ENCODE measurements at places on chromosomes 1 and 21.

DNA sequence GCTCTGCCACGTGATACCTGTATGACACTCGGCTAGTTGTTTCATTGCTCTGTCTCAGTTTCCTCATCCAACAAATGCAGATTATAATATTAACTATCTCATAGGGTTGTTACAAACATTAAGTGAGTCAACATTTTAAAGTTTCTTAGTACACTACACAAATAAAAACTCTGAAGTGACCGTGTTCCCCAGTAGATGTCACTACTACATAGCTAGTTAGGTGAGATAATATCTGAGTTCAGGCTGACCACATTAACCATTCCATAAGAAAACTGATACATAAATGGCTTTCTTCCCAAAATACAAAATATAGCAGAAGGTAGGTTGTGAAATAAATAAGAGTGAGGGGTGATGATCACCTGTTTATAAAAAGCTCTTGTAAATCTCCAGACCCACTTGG lies 214.1 kb downstream of the NUF2 start:
- DNase-seq = no peak

GRCh38 chr1:210311726-210312493 lies 16.8 kb upstream of the HHAT start:
- DNase-seq = no peak

DNA sequence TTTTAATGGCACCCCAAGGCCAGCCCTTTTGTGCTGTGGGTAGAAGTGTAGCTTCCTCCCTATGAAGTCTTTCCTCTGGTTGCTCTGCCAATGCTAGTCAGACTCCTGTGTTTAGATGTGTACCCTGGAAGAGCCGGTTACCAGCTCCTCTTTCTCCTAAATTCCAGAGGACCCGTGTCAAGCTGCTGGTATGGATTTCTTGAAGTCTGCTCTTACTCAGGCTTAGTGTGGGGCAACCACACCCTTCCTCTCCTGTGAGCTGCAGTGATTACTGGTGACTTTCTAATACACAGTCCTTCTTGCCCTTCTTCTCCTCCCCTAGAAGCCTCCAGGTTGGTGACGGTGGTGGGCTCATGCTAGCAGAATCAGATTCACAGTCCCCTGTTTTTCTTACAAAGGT lies 74.1 kb upstream of the AKT3 start:
- DNase-seq = no peak

- DNase-seq = no peak
Measured at GRCh38 chr1:78040484-78041089, 5.2 kb upstream of the GIPC2 start.

DNA sequence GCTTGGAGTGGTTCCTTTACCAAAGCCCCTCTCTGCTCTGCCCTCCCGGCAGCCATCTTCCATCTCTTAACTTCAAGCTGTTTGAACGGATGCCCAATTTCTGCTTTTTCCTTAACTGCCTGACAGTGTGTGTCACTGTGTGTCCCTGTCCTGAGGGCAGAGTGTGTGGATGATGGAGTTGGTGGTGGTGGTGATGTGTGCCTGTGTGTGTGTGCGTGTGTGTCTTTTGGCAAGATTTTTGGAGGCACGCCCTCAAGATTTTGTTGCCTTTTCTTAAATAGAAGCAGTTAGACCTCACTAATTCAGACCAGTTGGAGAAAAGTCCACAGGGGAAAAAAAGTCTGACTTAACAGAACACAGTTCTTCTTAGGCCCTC lies 30.3 kb downstream of the SERTAD4 start:
- DNase-seq = no peak

DNA sequence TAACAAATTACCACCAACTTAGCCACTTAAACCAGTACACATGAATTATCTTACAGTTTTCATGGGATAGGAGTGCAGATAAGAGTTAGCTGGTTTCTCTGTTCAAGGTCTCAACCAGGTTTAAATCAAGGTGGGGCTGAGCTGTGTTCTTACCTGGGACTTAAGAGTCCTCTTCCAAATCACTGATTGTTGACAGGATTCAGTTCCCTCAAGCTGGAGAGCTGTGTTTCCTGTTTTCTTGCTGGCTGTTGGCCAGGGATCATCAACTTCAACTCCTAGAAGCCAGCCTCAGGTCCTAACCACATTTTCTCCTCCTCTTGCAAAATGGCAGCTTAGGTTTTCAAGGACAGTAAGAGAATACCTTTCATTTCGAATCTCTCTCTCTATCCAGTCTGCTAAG lies 123.8 kb upstream of the CHRM3 start:
- no peak for DNase-seq

GRCh38 chr1:103517380-103518047 lies 8.0 kb upstream of the RNPC3 start:
- DNase-seq = no peak

GRCh38 chr1:17314491-17314971 lies 6.5 kb downstream of the PADI4 start:
- DNase-seq = no peak

- no peak for DNase-seq
Measured at GRCh38 chr1:33643216-33643615, 170.8 kb downstream of the ZSCAN20 start.

DNA sequence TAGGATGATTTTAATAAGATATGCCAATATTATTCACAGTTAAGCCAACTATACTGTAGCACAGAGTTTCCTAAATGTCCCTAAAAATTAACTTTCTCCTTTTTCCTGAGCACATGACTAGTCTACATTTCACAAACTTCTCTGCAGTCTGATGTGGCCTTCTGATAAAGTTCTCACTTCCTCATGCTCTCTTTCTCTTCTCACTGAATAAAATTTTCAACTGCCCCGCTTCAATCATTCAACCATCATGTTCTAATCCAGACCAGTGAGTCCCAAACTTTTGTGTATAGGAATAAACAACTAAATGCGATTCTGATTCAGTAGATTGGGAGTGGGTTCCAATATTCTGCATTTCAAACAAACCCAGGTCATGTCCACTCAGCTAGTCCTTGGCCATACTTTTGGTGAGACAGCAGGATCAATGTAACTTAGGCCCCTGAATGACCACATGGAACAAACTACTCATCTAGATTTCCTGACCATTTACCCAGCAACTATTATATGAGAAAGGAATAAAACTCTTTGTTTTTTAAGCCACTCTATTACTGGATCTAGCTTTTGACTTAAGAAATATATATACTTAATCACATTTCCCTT lies 20.1 kb downstream of the TUT4 start:
- no peak for DNase-seq

DNA sequence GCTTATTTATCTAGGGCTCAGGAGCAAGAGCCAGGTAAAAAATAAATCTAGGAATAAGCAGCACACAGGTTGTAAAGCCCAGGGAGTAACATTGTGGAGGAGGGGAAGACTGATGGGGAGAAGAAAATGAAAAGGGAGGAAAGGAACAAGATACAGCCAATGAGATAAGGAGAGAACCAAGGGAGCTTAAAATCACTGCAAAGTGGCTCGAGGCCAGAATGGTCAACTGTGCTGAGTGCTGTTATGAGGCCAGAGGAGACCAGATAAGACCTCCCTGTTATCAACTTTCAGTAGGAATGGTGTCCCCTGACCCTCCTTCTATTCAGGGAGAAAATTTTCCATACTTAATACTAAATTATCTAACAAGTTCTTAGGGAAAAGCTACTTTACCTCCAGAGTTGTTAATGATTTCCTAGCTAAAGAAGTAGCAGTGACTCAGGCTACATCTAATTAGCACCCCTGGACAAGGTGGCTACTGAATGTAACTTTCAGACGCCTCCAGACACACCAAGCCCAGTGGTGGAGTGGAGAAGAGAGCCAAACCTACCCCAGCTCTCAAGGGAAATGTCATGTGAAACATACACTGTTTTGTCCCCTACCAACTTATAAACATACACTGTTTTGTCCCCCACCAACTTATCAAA lies 25.5 kb downstream of the ENAH start:
- no peak for DNase-seq

- DNase-seq = no peak
Measured at GRCh38 chr1:72567521-72567920, 285.2 kb upstream of the NEGR1 start.

- DNase-seq = no peak
Measured at GRCh38 chr21:44434568-44434925, 20.8 kb upstream of the LRRC3 start.

DNA sequence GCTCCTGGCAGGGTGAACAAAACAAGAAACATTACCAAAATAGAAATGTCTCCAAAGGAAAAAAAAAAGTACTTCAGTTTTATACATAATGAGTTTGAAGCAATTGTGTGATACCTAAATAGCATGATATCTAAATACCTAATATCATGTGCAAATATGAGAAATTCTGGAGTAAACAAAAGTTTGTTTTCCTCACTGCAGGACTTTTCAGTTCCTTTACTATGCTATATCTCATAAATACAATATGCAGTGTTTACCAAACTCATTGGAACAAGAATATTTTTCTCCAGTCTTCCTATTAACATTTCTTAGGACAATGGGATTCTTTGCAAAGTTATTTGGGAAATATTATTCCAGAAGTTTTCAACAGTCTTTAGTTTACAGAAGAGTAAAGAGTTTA lies 98.1 kb downstream of the VAV3 start:
- DNase-seq = no peak

DNA sequence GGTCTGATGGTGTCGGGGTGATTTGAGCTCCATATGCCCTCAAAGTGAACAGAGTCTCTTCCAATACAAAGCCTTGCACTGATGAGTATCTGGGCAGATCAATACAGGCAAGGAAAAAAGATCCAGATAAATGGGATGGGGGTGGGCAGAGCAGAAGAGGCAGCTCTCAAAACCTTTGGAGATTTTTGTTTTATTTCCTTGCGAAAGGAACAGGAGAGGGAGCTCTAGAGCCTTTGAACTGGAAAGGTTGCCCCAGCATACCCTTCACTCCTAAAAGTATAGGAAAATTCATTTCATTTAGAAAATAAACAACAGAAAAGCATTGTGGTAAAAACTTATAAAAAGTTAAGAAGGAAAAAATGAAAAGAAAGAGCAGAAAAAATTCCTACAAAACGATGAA lies 31.4 kb upstream of the OLIG2 start:
- DNase-seq = no peak

GRCh38 chr1:231508497-231508896 lies 20.0 kb upstream of the TSNAX start:
- DNase-seq = no peak

DNA sequence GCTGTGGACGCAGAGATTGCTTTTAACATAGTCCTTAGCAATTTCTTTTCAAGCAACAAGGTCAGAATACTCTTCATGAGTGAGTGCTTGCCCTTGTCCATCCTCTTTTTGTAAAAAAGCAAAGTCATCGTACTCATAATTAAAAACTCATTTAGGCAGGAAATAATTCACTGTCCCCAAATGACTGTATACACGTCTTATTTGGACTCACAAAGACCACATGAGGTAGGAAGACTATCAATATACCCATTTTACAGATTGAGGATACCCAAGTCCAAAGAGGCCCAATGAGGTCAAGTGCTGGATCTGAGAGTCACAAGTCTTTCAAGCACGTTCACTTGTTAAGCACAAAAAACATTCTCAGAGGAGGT lies 13.2 kb downstream of the ITPKB start:
- DNase-seq = no peak

DNA sequence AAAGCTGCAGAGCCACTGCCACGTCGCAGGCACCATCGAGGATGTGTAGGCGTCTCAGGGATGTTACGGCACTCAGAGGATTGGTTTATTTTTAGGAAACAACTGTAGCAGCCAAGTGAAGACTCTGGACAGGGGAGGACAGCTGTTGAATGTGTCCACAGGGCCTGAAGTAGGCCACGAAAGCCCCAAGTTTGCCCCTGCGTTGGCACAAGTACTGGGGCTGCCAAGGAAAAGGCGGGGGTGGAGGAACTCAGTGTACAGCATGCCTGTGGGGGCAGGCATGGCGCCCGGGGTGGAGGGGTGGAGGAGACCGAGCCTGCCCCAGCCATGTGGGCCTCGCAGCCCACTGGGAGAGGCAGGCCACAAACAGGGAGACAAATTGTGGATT lies 89.7 kb downstream of the ADARB1 start:
- no peak for DNase-seq

- DNase-seq = no peak
Measured at GRCh38 chr1:180836449-180836848, 76.2 kb upstream of the KIAA1614 start.

DNA sequence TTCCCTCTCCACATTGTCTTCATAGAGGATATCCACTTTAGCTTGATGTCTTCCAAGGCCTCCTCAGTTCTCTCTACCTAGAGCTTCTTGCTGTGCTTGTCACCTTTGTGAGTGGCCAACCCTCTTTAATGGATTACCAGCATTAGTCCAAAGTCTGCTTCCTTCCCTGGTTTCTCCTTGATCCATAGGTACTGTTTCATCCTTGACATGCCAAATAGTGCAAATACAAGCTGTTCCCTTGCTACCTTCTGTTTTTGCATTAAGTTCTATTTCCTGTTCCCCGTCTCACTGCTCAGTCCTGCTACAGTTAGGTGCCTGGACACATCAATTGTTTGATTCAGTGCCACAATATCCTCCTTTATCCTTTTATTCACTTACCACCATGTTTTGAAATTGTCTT lies 19.2 kb downstream of the MAST2 start:
- DNase-seq = no peak

GRCh38 chr1:107352850-107353249 lies 212.0 kb downstream of the NTNG1 start:
- DNase-seq = no peak

DNA sequence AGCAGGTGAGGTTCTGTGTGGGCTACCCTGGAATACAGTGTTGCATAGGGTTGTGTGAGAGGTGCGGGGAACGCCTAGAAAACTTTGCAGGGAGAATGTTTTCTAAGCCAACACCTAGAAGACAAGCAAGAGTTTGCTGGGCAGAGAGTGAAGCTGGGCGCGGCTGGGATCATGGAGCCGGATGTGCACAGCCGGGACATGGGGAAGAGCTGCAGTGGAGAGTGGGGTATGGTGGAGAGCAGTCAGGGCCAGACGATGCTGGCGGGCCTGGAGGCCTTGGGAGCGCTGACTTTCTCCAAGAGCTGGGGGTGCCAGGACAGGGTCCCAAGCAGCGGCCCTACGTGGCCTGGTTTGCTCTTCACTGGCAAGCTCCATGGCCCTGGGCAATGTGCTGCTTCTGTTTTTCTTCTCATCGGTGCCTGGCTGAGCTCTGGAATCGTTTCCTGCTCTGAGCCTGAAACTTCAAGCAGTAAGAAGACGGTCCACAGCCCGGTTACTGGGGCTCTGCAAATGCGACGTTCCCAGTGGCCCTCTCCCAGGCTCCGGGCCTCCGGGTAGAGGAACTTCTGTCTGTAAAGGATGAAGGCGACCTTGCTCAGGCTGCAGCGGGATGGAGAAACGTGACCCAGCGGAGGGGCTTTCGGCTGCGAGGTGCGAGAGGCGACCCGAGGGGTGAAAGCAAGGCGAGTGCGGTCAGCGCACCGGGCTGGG lies 51.9 kb upstream of the CD34 start:
- no peak for DNase-seq

All from CD4-positive, alpha-beta T cell treated with Interleukin-6 at 100 ng/mL for 8 hours (primary cell).